ENCODE measurements at places on chromosomes 1 and 21.
A peak's percentile ranks its signal among the peaks of the same experiment; 100 is the strongest.

GRCh38 chr1:211908453-211908852, 77.9 kb upstream of the LPGAT1 start:
- no peak for DNase-seq

GRCh38 chr1:106875622-106876021, 180.9 kb upstream of the PRMT6 start:
- no peak for DNase-seq

DNA sequence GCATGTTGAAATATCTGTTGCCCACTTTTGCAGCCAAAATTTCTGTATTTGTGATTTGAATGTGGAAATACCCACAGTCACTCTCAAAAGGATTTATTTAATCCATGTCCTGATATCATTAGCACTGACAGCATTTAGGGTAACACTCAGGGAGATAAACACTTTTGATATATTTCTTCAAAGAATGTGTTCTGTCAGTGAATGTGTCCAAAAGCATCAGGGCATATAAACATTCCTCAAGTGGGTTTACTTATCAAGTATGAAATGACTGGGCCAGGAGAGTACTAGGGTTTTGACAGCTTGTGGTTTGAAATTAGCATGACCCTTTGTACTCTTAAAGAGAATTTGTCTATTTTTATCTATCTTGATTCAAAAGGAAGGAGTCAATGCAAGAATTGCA, 1302.1 kb upstream of the ADGRL2 start:
- DNase-seq, result no peak

- no peak for DNase-seq
Measured at GRCh38 chr1:111448482-111448917, 556 bp downstream of the WDR77 start.

DNA sequence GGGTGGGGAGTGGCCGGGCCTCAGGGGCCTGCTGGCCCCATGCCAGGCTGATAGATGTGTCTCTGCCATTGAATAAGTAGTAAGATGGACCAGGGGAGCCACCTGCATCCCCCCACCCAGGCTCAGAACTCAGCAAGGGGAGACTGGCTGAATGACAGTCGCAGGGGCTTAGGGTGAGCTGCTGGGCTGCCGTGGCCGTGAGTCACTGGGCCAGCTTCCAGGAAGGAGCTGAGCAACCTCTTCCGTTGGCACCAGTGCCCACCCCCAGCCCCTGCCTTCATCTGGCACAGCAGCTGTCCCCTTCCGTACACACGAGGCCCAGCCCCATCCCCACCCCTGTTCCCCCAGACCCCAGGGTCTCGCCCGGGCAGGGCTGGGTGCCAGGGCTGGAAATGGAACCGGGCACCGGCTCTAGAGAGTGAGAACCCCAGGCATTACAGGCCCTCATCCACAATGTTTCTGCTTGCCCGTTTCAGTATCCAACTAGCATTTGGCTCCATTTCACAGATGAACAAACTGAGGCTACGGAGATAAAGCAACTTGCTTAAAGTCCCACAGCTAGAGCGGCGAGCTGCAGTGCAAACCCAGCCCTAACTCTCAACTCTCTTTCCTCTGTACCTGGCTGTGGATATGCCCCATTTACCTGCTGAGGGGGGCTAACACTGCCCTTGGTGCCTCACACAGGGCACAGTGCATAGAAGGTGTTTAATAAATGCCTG, 10.2 kb downstream of the WNT4 start:
- DNase-seq, result peak; percentile 82

DNA sequence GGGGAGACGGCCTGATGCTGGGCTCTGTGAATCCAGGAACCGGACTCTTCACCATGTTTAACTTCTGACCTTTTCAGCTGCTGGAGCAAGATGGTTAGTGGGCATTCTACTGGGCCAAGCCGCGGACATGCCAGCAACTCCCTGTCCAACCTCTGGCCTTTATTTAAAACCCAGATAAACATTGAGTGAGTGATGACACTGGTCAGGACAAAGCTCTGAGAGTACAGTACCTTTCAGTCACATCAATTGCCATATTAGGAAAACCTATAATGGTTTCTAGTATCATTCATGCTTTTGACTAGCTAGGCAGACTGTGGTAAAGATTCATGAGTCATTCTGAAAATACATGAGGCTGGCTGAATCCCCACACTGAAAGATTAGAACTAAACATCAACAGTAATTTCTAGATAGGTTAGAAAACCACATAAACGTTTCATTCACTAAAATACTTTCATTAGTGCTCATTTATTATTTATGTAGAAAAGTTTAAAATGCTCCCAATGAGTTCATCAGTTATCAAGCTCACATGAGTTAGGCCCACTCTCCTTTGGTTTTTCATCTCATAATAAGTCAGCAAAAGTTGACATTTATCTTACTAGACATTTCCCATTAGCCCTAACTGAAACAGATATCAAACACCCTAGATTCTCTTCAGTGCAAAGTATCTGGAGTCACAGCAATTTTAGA, 7.1 kb upstream of the ACTA1 start:
- DNase-seq, result no peak

GRCh38 chr1:210557426-210558077, 228.8 kb downstream of the HHAT start:
- DNase-seq, result no peak
